Activated naive CD4-positive, alpha-beta T cell (primary cell): ENCODE measurements at places on chromosomes 4 and X.

DNA sequence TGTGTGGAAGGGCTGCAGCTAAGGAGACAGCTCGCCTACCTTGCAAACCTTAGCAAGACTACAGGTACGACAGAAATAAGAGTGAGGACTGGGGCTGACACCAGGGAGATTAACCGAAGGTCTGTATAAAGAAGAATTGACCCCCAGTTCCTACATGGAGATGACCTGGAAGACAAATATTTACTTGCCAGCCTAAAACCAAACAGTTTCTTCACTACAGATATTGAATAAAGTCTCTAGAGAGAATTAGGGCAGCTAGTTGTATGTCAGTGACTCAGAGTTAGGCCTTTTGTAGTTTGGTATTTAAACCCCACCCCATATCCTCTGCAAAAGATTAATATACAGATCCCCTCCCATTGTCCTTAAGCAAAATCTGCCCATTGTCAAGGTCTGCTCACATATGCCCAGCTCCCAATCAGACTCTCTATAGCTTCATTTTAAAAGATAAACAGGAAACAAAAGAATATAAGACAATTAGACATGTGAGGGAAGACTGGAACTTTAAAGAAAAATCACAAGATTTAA is 28.1 kb upstream of the FRMPD3 start:
- DNase-seq, result no peak

- DNase-seq, result no peak
These were observed 63.6 kb downstream of the SLC7A11 start for GRCh38 chr4:138178566-138178965.

- DNase-seq, result no peak
These were observed 136.8 kb downstream of the RAPGEF2 start for GRCh38 chr4:159239629-159240028.

- no peak for DNase-seq
These were observed 32.4 kb downstream of the CLDN22 start for GRCh38 chr4:183287677-183288076.

- no peak for DNase-seq
These were observed 88.9 kb downstream of the JAKMIP1 start for GRCh38 chr4:6111354-6111960.

- no peak for DNase-seq
These were observed 7.3 kb upstream of the SRP72 start for GRCh38 chr4:56460085-56460484.

DNA sequence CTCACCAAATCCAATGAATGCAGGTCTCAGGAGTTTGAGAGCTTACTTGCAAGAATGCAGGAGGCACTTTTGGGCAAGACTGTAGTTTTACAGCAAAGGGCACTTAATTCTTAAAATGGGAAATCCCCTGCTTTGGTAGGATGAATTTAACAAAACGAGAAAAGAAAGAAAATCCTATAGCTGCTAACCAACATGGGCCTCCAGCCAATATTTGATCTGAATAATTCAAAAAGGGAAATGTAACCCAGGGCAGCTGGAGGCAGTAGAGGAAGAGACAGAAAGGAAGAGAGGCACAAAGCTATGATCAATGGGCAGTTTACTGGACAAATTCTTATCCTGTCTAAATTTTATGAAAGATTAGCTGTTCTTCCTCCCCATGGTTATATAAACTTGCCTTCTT is 142.3 kb downstream of the SH3KBP1 start:
- DNase-seq, result no peak

DNA sequence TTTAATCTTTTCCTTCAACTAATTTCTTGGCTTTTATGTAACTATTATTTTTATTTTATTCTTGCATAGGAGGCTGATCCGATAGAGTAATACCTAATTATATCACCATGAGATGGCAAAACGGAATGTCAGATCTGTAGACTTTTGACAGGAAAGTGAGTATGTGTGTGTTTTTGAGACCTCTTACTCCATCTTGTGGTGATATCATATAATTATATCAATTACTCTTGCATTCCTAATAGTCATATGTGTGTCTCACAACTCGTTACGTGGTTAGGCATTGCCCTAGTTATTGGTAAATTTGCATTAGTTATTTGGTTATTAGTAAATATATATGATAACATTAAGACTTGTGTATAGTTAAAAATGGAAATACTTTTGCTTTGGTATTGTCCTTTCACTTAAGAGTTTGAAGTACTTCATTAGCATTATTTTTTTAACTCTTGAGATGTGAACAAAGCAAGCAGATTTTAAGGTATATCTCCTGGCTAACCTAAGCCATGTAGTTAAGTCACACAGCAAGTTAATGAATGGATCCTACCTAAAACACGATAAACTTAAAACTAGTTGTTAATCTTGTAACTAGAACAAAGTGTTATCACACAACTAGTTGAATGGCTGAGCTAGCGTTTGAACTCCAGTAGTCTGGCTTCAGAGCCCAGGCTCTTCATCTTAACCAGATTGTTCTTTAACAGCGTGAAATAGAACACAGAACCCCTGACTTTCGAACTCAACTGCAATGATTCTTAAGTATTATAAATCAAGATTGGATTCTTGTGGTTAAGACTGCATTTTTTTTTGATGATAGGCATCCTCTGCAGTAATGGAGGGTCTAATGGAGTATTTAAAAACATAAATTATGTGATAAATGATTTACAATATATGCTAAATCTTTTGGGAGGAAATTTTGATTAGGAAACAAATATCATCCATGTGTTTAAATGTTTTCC is 67.1 kb downstream of the PGRMC2 start:
- DNase-seq, result no peak

DNA sequence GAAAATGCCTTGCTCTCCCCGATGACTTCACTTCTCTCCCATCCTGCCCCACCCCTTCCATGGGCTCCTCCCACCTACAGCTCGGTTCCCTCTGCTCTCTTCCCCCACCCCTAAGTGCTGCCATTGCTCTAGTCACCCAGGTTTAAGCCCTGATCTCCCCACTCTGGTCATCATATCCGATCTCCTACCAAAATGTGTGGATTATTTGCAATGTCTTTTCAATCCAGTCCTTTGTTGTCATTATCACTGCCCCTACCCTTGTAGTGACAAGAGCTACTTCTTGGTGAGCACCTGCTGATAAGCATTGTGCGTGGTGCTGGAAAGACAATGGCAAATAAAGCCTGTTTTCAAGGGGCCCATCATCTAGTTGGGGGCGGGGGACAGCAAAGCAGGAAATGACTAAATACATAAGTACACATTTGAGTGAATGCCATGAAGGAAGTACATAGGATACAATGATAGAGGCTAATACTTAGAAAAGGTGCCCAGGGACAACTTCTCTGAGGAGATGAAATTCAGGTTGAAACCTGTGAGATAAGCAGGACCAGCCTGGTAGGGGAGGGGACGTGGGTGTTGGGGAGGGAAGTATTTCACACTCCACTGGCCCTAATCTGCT is 63.8 kb downstream of the DLG3 start:
- no peak for DNase-seq

GRCh38 chrX:38151441-38151840 is 69.2 kb downstream of the SRPX start:
- no peak for DNase-seq

DNA sequence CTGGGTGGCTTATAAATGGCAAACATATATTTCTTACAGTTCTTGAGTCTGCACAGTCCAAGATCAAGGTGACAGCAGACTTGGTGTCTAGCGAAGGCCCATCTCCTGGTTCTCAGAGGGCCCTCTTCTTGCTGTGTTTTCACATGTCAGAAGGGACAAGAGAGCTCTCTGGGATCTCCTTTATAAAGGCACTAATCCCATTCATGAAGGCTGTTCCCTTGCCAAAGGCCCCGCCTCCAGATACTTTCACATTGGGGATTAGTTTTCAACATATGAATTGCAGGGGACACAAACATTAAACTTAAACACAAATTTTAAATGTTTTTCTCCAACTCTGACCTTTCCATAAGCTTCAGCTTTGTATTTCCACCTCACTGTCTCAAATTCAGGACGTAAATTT is 1135.0 kb upstream of the TENM3 start:
- no peak for DNase-seq

- no peak for DNase-seq
These were observed 167.8 kb upstream of the FAM241A start for GRCh38 chr4:111977419-111977965.

DNA sequence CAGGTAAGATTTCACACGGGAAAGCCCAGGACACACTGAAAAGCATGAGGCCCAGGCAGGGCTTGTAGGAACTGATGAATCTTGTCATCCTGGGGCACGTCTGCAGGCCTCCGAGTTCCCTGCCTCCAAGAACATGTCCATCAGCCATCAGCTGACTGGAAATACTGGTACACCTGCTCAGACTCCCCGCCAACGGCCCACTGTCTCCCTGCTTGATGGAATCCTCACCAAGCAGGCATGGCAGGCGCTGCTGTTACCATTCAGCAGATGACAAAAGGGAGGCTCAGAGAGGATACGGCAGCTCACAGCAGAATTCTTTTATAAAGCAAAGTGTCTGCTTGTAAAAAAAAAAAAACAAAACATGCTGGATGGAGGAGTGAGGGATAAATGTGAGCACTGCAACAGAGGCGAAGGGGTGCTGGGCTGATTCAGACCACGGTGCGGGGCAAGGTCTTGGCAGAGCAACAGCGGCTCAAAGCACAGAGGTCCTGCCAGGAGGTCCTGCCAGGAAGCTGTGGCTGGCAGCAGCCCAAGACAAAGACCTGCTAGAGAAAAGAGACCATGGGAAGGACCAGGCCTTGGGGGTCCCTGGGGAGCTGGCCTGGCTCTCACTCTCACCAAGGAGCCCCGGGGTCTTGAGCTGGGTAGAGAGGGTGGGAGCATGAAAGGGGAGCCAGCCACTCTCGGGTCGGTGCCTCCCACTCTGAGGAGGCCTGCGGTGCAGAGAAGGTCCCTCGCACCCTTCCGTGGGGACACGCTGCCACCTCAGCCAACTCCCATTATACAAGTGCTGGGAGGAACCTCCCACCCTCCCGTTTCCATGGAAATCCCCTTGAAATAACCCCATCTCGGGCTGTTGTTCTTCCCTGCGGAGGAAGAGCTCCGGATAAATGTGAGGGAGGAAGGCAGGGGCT is 25.6 kb downstream of the PPP2R2C start:
- no peak for DNase-seq

GRCh38 chr4:154928640-154929257 is 147.7 kb downstream of the RBM46 start:
- no peak for DNase-seq

DNA sequence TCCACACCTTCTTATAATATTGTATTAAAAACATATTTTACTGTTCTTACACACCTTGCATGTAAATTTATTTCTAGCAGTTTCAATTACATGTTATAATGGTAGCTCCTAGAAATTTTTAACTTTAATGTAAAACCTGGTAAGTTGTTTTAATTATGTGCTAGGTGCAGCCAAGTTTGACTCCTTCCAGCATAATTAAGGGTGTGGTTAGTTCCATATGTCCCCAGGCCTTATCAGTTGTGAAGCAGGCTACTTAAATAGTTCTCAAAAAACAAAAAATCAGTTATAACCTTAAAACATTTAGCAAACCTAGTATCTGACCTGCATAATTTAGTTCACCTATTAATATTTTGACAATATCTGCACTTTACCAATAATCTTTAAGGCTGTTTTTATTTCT is 26.9 kb upstream of the PASD1 start:
- DNase-seq, result no peak

DNA sequence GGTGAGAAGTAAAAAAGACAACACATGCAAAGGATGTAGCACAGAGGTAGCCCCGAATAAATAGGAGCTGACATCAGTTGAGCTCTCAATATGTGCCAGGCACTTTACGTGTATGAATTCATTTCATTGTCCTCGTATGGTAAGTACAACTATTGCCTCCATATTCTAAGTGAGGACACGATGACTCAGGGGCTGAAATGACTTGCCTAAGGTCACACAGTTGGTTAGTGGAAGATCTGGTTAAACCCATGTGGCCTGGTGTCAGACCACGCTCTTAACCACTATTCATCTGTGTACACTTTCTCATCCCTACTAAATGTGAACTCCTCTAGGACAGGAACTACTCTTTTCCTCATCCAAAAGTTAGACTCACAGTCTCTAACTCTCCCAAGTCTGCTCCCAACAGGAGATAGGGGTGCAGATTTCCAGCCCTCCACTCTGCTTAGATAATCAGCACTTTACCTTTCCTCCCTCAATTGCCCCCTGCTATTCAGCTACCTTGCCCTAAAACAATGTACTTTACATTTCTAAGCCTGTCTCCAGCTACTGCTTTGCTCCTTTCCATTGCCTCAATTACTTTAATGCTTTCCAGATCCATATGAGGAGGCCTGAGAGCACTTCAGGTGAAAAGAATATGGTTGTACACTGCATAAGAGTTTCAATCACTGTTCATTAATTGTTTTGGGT is 58.8 kb upstream of the LHFPL1 start:
- DNase-seq, result no peak
